Iris pigment epithelial cell (primary cell): ENCODE measurements at places on chromosomes 16 and 17.
A peak's percentile ranks its signal among the peaks of the same experiment; 100 is the strongest.

DNA sequence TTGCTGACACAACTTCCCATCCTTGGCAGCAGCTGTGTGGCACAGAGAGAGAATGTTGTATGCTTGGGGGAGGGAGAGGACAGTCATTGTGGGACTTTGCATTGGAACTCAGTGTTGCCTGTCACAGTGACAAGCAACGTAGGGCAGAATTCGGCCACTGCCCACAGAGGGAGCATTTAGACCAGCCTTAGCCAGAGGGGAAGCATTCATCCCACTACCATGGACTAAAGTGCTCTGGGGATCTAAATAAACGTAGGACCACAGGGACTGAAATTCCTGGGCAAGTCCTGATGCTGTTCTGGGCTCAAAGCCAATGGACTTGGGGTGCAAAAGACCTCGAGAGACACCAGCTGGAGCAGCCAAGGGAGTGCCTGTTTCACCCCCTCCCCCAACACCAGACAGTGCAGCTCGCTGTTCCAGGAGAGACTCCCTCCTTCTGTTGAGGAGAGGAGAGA lies 44.9 kb downstream of the ABCA8 start:
- peak; percentile 43 for DNase-seq

DNA sequence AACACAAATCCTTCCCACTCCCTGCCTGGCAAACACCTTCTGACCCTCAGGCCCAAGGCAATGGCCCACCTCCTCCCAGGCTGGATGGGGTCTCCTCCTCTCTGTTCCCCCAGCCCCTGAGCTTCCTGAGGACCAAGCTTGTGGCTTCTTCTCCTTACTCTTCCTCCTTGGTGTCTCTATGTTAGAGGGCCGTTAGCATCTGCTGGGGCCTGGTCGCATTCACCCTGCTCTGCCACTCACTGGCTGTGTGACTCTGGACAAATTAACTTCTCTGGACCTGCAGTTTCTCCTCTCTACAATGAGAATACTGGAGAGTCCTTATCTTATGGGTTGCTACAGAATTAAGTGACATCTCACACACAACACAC lies 725 bp upstream of the MT2A start:
- no peak for DNase-seq

- no peak for DNase-seq
Observed at GRCh38 chr16:22014271-22014873, 6.5 kb downstream of the MOSMO start.

- DNase-seq = peak; percentile 99
Observed at GRCh38 chr17:42519546-42520491, 16.2 kb upstream of the NAGLU start.

DNA sequence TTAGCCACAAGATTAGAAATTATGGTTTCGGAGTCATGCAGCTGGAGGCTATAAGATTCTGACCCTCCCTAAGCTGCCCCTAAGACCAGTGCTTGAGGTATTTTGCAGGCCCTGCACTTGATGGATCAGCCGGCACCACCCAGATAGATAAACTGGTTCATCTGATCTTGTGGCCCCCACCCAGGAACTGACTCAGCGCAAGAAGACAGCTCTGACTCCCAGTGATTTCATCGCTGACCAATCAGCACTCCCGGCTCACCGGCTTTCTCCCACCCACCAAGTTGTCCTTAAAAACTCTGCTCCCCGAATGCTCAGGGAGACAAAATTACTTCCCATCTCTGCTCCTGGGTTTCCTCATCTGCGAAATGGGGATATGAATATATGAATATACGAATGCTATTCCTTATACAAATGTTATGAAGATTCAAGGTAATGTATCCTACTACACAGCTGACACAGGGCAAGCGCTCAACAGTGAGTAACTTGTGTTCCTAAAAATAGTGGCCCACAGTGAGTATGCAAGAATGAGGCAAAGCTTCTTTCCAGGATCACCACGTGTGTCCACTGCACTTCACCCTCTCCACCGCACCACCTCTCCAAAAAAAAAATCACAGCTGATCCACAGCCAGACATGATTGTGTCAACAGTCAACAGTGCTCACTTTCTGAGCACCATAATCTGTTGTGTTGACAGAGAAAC lies 33.3 kb upstream of the C16orf82 start:
- no peak for DNase-seq

DNA sequence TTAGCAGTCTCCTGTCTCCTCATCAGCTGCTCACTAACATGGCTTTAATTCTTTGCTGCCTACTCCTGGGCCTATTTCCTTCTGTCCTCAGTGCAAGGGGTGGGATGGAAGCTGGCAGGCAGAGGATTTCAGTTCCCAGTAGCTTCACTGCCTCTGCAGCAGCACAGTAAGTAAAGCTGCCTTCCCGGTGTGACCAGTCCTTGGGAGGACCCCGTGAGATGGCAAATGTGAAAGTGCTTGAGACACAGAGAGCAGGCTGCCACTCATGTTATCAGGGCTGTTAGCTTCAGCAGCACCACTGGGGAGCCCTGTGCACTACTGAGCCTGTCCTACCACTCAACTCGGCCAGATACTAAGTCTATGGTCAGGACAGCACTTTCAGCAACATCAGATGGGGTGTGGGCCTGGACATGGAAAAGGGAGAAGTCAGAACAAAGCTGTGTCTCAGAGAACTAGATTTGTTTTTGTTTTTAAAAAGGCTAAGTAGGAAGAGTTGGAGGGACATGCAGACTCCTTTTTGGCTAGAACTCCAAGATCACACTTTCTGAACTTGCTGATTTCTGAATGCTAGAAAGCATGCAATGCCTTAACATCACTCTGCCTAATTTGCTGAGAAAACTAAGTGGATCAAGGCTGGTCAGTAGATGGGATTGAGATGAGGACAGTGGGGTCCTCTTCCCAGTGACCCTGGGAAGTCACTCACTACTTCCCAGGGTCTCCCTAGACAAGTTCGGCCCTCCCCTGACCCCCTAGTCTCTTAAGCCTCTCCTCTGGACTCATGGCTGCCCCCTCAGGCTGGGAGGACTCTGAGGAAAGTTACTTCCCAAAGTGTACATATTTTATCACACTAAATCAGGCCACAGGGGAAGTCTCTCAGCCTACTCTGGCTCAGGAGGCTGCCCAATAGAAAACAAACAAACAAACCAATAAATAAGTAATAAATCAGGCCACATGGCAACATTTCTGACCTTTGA lies 1.1 kb downstream of the ACSF2 start:
- peak; percentile 39 for DNase-seq

GRCh38 chr16:69465083-69465721 lies 40.8 kb downstream of the CYB5B start:
- DNase-seq = peak; percentile 81

DNA sequence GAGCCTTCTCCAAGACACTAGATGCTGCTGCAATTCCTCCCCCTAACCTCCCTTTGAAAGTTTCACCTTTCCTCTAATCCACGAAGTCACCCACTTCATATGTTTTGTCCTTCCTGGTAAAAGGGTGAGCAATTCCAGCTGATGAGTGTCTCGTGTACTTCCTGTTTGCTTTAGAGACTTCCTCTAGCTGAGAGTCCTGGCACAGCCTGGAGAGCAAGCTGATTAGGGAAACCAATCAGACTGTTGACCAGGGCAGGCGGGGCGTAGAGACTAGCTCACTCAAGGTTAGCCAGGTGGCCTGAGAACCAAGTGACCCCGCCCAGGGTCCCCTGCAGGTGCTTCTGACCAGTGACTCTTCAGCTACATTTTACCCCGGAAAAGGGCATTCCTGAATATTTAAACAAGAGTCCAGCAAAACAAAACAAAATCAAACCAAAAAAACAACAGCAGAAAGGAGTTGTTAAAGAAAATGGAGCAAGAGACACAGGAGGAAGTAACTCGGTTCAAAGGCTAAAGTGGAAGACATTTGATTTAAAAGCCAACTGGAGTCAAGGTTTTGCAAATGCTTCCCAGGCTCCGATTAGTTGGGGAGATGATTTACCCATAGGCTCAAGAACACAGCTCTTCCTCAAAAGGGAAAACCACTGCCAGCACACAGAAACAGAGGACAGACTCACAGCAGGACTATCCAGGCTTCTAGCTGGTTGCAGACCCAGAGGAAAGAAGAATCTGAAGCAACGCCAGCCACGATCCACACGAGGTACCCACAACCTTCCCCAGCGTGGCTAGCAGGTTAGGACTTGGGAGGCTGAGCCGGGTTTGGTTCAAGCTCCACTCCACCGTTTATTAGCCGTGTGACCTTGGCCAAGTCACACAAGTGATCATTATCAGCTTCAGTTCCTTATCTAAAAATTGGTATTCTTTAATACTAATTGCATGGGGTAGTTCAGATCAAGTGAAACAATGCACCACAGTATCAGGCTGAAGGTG lies 13.4 kb downstream of the HSPB9 start:
- peak; percentile 91 for DNase-seq

DNA sequence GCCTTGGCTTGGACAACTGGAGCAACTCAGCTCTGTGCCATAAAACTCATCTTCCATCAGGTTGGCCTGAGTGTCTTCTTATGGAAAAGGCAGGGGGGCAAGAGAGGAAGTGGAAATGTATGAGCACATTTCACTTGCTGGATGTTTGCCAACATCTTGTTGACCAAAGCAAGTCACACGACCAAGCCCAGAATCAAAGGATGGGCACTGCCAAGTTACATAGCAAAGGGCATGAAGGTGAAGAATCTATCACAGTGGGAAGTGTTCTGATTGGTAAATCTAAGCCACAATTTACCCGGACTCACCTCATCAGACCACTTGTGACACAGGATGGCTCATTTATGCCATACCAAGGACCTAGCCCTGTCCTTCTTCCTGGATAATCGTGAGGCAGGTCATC lies 310.5 kb upstream of the IRX5 start:
- DNase-seq = no peak

DNA sequence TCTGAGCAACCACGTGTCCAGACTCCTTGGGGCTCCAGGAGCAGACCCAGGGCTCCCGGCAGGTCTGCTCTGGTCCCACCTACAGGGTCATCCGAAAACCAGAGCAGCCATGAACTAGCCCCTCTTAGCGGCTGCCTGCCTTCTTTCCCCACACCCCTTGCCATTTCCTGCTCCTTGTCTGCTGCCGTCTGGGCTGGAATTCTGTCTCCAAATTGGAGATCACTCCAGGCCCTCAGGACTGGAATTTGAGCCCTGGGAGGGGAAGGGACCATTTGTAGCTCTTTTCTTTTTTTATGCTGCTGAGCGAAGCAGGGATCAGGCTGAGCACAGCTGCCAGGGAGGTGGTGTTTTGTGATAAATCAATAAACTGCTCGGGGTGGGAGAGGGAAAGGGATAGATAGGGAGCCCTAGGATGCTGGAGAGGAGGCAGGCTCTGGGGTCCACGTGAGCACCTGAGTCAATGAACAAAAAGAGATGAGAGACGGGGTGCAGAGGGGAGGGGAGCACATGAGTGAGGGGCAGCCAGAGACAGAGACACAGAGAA lies 257.5 kb downstream of the ENGASE start:
- no peak for DNase-seq

DNA sequence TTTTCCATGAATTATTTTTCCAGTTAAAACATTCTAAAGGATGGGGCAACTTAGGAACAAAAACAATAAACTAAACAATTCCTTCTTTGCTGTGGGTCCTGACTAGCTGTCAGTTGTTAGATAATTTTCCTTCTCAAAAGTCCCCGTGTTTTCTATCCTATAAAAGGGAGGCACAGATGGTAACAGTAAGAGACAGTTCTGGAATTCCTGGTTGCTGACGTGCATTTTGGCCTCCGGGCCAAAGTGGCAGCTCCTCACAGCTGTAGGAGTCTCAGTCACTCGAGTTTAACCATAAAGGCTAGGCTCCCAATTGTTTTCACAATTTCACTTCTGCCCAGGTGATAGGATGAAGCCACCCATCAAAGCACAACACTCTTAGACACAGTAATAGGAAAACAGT lies 77.0 kb upstream of the ZNF423 start:
- peak; percentile 27 for DNase-seq

GRCh38 chr17:15479703-15480102 lies 12.3 kb upstream of the CDRT4 start:
- DNase-seq = no peak

DNA sequence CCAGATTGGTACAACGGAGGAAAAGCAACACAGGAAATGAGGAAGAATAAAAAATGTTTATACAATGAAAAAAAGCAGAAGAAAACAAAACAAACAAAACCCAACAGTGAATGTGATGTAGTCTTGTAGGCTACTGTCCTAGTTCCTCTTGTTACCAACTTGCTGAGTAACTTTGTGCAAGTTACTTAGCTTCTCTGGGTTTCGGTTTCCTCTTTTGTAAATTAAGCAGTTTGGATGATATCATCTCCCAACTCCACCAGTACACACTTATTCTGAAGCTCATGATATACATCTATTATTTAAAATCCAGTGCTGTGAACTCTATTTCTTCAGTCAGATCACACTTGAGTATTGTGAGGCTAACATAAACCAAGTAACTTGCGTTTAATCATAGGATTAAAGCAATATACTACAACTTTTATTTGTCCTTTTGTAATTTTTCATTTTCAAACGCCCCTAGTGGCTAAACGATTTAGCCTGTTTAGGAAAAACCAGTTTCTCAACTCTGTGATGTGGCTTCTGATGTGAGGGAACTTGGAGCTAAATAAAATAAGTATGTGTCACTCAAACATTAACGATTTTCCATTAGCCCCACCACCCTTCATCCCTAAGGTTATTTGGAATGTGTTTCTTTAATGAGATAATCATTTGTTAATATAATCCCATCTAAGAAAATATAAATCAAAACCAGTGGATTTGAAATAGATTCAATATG lies 1.4 kb upstream of the UNK start:
- DNase-seq = peak; percentile 75

DNA sequence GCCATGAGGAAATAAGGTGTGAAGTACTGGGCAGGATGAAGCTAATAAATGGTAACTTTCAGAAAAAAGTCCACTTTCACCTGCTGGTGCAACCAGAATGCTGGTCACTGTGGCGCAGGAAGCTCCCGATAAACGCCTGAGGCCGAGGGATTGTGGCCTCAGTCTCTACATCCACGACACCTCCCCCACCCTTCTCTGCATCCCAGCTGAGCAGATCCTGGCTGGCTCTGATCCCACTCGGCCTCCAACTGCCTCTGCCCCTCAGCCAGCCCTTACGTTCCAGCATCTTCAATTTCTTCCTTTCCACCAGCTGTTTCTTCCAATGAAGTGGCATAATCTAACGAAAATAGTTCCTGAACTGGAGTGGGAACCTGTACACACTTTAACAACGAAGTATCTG lies 49.5 kb downstream of the COX4I1 start:
- DNase-seq = no peak

DNA sequence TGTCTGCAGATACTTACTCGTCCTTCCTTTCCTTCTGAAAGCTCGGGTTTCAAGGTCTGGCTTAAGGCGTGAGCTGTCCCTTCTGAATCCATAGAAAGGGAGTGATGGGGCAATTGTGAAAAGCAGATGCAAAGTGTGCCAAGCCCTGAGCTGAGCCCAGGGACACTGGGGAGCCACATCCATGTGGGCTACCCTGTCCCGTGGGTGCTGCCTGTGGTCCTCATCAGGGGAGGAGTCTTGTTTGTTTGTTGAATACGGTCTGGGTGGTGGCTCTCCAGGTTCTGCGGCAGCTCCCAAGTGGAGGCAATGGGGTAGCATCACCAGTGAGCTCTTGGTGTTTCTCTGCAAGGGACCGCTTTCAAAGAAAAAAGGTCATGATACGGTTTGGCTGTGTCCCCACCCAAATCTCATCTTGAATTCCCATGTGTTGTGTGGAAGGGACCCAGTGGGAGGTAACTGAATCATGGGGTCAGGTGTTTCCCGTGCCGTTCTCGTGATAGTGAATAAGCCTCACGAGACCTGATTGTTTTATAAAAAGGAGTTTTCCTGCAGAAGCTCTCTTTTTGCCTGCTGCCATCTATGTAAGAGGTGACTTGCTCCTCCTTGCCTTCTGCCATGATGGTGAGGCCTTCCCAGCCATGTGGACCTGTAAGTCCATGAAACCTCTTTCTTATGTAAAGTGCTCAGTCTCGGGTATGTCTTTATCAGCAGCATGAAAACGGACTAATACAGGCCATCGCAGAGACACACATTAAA lies 1.0 kb upstream of the ALG1 start:
- no peak for DNase-seq
